H9 (cell line): ENCODE measurements at places on chromosomes 1 and 21.
A peak's percentile ranks its signal among the peaks of the same experiment; 100 is the strongest.

DNA sequence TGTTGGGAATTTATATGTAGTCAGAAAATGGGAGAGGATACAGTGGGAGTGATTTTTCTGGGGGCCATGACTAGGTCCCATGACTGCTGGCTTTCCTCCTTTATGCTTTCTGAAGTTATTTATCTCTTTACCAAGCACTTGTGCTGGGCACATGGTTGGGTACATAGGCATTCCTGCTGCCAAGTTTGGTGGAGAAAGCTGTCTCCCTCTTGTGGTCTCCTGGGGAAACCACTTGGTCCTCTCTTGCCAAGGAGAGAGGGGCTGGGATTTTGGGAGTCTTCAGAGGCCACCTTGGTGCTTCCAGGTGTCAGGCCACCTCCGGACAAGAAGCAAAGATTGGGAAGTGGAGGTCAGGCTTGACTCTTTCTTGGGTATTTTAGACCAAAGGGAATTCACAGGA is 120.2 kb upstream of the KCNE2 start:
- DNase-seq: peak; percentile 58

- DNase-seq: no peak
These were observed 92.2 kb downstream of the GRIK3 start for GRCh38 chr1:36942148-36942547.

DNA sequence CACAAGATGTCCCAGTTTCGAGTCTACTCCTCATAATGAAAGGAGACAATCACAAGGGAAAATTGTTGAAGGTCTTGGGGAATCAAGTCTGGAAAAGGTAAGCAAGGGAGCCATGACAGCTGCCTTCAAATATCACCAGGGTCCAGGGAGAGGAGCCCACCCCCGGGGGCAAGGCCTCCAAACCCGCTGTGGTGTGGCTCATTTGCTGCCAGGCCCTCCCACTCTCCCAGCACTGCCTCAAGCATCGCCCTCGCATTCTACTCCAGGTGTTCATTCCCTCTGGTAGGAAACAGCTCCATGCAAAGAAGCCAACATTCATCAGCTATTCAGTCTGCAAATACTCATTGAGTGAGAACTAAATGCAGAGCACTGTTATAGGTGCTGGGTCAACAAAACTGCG is 8.6 kb downstream of the S100A9 start:
- DNase-seq: peak; percentile 5

GRCh38 chr1:31248276-31248675 is 8.6 kb upstream of the NKAIN1 start:
- no peak for DNase-seq

GRCh38 chr1:86154571-86155050 is 2.0 kb downstream of the COL24A1 start:
- peak; percentile 62 for DNase-seq

DNA sequence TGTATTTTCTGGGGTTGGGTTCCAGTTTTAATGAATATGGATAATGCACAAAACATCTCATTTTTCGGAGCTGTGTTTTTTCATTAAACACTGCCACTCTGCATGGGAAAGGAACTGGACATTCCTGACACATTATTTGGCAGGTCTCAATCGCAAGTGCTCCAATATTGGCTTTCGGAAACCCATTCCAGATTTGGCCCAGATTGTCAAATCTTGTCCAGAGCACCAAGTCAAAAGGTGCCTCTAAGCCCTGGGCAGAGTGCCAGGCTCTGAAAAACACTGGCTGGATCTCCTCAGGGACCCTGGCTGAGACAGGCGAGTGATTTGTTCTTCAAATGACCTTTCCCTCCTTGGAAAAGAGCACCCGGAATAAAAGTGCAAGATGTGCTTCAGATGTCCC is 68.4 kb upstream of the MRPS6 start:
- DNase-seq: no peak

DNA sequence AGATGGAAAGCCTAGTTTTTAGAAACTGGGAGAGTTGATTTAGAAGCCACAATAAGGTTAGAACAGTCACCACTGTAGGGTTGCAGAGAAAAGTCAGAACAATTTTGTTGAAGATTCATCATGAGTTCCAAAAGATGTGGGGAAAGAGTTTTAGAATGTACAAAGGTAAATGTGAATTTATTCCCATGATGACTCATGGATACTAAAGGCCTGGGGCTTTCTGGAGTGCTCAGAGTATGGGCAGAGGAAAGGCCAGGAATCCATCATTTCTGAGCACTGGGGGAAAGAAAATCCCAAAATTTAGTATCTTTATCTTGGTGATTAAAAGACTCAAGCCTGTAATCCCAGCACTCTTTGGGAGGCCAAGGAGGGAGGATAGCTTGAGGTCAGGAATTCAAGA is 17.8 kb downstream of the YBX1 start:
- DNase-seq: no peak

- no peak for DNase-seq
These were observed 56.9 kb upstream of the RGS1 start for GRCh38 chr1:192518700-192519099.

DNA sequence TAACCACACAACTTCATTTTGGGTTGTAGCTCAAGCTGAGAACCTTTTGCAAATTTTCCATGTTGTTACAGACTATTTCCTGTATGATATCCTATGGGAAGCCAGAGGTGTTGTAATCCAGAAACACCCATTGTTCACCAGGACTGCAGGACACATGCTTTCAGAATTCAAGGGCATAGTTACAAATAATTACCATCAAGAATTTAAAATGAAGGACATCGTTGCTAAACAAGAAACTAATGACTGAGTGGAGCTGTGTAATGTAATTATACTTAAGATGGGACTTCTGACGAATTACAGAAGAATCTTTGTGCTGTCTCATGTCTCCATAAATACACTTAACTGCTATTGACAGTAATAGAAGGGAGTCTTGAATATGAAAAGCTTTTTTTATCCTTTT is 47.6 kb upstream of the HOOK1 start:
- DNase-seq: no peak

- DNase-seq: no peak
These were observed 82.0 kb upstream of the ESRRG start for GRCh38 chr1:216805233-216805632.

DNA sequence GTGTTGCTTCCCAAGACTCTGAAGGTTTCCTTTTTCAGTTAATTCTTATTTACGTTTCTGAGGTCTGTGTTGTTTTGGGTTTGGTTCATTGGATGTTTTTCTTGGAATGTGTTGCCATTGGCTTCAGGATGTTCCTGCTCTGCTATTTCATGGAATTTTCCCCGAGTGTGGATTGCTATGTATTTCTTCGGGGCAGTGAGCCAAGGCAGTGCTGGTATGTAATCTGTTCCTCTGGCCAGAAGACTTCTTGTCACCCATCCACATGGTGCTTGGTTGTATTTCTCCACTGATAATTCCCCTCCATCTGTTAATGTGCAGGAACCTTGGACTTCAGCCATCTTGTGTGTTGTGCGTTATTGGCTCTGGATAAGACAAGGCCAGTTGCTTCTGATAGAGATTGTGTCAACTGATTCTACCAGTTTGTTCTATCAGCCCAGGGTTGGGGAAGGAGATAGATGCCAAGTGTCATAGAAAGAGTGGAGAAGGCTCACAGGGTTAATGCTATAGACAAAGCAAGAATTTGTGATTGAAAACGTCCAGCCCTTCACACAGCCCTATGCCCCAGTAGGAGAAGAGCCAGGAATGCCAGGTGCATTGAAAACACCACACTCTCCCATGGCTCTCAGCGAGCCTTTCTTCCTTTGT is 505.2 kb downstream of the PLPP3 start:
- DNase-seq: no peak

GRCh38 chr1:236395947-236396664 is 2.0 kb downstream of the EDARADD start:
- DNase-seq: no peak

DNA sequence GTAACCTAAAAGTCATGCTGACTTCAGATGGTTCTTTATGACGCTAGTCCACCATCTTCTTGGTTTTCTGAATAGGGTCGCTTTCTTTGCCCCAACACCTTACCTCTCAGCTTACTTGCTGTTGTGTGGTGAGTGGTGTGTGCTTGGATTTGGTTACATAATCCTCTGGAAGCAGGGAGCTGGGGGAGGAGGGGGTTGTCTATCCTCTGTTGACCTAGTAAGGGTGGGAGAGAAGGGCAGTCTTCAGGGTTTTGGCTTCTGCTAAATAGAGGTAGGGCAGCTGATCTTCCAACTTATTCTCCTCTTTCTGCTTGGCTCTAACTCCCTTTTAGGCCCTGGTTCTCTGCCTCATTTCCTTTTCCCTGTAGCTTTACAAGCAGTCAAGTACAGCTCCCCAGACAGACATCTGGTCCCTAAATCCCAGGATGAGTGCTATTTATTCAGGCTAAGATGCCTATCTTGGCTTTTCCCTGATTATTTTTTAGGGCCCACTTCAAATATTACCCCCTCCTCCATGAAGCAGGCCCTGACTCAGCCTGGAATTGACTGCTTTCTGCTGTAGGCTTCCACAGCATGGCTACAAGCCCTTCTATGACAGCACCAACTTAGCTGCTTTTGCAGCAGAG is 6.4 kb upstream of the REN start:
- DNase-seq: no peak

GRCh38 chr1:201675143-201675542 is 136.2 kb downstream of the NAV1 start:
- no peak for DNase-seq

DNA sequence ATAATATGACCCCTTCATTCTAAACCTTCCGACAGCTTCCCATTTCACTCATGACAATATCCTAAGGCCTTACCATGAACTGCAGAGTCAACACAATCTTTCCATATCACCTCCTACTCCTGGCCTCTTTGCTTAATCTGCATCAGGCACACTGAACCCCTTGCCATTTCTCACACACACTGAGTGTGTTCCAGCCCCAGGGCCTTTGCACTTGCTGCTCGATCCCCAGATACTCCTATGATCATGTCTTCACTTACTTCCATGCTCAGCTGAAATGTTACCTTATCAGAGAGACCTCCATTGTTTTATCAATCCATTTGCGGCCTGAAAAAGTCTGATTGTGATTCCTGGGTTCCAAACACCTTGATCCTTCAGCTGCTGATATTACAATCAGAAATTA is 47.0 kb downstream of the ETS2 start:
- DNase-seq: no peak

GRCh38 chr21:25568246-25568645 is 39.0 kb downstream of the MRPL39 start:
- no peak for DNase-seq

DNA sequence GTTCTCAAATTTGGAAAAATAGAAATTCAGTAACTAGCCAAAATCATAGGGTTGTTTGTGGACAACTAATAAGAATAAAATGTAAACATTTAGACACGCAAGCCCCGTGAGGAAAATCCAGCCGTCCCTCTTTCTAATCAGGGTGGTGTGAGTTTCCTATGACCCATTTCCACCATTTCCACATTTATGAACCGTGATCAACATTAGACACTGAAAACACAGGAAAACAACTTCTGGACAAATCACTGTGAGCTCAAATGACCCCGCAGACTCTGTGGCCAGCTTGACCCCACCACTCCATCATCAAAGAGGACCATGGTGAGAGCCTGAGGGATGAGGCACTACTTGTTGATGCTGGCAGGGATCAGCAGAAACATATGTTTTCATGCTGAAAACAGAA is 101.0 kb downstream of the SIM2 start:
- DNase-seq: no peak

DNA sequence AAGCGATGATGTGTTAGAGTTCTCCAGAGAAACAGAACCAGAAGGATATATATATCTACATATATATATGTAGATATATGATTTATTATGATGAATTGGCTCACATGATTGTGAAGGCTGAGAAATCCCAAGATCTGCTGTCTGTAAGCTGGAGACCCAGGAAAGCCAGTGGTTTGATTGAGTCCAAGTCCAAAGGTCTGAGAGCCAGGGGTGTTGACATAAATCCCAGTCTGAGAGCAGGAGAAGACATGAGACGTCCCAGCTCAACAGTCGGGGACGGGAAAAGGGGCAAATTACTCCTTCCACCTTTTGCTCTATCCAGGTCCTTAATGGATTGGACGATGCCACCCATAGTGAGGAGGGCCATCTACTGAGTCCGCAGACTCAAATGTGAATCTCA is 126.6 kb downstream of the PRDM2 start:
- no peak for DNase-seq

- DNase-seq: no peak
These were observed 196.9 kb downstream of the PRDM2 start for GRCh38 chr1:13896932-13897331.

DNA sequence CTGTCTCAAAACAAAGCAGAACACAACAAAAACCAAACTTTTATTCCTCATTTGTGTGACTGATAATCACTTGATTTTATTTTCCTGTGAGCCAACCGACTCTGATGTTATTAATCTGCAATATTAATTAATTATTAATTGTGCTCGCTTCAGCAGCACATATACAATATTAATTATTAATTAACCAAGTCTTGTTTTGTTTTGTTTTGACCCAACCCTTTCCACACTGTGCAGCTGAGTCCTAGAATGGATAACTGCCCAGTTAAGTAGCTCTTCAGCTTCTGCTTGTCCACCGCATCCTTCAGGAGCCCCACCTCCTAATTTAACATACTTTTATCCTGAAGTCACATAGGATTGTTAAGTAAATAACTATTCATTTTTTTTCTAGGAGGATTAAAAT is 47.4 kb upstream of the EXO1 start:
- DNase-seq: no peak

DNA sequence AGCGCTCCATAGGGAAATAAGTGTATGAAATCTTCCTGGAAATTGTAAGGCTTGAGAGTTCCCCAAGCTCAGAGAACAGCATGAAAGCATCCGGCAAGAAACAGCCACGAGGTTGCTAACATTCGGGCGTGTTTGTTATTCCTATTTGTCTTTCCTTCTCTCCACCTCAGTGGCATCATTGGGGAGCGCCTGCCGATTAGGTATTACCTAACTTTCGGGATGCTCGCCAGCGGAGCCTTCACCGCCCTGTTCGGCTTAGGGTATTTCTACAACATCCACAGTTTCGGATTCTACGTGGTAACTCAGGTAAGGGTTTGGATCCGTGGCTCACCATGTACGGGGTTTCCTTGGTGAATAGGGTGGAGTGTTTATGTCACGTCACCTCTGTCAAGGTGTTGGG is 25.7 kb downstream of the SLC37A1 start:
- no peak for DNase-seq

GRCh38 chr1:176811511-176812288 is 348.7 kb downstream of the PAPPA2 start:
- DNase-seq: no peak

DNA sequence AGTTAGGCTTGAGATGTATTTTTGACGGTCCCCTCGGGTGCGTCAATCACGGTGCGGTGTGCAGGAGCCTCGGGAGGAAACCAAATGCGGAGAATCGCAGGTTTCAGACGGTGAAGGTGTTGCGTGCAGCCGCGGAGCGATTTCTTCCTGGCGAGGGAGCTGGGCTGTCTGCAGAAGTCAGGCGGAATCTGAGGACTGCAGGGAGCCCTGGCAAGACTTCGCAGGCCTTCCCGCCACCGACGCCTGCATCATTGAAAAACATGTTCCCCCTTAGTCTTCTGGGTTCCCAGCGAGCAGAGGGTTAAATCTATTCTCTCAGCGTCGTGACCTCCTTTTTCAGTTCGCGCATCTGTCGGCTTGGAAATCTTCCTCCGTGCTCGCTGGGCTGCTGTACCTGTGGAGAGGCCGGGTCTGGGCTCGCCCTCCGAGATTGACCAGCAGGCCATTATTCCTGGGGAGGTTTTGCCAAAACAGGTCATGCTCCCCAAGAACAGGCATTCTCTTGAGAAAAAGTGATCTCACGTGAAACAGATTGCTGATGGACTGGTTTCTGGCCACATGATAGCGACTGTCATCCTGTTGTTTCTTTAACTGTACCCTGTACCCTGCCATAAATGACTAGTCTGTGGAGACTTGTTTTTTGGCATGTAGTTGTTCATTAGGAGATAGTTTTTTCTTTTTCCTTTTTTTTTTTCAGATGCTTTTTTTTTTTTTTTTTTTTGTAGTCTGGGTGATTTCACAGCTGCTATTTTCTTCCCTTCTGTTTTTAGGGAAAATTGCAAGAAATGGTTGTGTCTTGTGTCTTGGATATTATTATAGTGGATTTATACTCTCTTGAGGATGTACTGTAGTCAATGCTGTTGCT is 894 bp downstream of the EPB41 start:
- DNase-seq: peak; percentile 56
